Left renal pelvis (tissue), 4 donors: ENCODE measurements at places on chromosomes 12 and 14. TPM values are rescaled to one million over a fixed set of nuclear protein-coding genes. Genes with fewer than 3 reads are reported as not detected.

DNA sequence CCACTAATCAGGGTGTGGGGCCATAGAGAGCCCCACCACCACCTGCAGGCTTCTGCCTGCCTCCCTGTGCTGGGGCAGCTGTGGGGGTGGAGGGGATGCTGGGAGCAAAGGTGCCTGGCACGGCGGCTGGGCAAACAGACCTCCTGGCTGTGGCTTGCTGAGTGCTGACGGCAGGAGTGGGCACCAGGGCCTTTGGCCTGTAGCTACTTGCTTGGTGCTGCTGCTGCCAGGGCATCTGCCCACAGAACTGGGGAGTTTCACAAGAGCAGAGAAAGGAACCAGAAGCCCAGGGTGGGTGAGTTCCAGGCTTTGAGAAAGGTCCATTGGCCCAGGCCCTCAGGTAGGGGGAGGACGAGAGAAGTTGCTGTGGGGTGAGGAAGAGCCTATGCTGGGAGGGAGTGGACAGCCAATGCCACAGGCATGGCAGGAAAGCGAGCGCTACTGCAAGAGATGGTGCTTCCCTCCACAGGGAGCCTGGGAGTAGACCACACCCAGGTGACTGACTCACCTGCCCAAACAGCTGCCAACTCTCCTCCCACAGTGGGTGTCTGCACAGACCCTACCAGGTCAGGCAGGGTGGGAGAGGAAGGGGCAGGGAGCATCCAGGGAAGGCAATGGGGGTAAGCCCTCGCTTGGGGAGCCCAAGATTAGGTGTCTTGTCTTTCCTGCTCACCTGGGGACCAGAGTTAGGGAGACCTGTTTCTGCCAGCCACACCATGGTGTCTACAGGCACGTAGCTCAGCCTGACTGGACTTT is 39.0 kb upstream of the HDAC7 start:
- no peak for DNase-seq

GRCh38 chr12:10750385-10750727 is 27.2 kb upstream of the YBX3 start:
- DNase-seq: no peak

GRCh38 chr12:68450947-68451260 is 118.7 kb upstream of the MDM1 start:
- no peak for DNase-seq

DNA sequence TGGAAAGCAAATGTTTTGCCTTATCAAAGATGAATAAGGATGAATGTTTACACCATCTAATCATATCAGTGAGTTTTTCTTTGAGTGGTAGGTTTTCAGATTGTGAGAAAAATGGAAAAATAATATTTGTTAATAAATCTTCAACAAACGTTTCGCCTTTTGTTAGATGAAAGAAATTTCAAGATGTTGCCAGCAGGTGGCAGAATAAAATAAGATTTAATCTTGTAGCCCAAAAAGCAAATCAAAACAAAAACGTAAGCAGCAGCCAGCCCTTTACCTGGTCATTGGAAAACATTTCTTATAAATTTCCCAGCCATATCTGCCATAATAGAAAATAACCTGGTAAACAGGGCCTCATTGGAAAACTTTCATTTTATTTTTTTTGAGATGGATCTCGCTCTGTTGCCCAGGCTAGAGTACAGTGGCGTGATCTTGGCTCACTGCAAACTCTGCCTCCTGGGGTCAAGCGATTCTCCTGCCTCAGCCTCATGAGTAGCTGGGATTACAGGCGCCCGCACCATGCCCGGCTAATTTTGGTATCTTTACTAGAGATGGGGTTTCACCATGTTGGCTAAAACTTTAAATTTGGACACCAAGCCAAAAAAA is 15.4 kb upstream of the TMEM120B start:
- DNase-seq: no peak

DNA sequence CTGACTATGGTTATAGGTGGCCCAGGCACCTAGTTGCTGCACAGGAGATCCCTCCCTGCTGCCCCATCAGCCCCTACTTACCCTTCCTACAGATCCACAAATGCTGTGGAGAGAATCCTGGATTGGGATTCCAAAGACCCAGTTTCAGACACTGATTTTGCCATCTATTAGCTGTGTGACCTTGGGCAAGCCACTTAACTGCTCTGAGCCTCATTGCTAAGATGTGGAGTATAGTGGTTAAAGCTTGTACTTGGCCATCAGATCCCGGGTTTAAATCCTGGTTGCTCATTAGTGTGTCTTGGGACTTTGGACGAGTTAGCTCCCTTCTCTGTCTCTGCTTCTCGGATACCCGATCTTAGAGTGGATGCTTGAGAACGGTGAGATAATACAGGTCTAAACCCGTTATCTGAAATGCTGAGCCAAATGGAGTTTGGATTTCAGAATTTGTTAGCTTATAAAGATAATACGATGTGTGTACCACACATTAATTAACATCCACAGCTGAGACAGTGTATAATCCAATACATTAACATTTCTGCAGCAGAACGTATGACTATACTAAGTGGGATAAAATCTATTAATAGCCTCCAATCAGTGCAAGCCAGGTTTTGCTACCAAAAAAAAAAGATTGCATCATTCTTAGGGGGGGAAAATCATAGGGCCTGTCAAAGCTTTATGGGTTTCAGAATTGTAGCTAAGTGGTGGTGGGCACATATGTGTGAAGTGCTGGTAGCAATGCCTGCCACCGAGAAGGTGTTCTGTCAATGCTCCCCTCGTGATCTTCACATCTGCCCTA is 16.0 kb downstream of the PROX2 start:
- DNase-seq: no peak

GRCh38 chr12:89245090-89245489 is 107.2 kb downstream of the DUSP6 start:
- no peak for DNase-seq

GRCh38 chr12:118189741-118190191 is 53.8 kb downstream of the PEBP1 start:
- no peak for DNase-seq

- no peak for DNase-seq
Observed at GRCh38 chr12:31887109-31887811, 72.0 kb upstream of the RESF1 start.

GRCh38 chr12:68557011-68557730 is 53.5 kb upstream of the RAP1B start:
- no peak for DNase-seq

DNA sequence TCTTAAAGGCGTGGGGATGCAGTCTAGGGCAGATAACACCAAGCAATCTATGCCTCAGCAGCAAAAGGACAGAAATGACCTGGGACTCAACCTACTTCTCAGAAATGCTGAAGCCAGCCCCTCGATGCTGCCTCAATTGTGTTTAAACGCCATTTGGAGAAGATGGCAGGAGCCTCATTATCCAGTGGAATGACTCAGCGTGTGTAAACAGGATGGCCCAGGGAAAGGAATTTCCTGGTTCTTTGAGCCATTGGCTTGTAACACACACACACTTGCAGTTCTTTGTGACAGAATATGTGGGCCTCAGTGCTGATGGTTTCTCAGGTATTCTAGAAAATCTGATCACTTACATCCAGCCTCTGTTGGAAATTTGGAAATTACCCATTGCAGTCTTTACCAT is 154.3 kb downstream of the NTF3 start:
- DNase-seq: no peak

- no peak for DNase-seq
Observed at GRCh38 chr14:90828642-90829487, 12.6 kb upstream of the TTC7B start.

GRCh38 chr14:34507884-34508283 is 31.6 kb downstream of the EAPP start:
- no peak for DNase-seq

- no peak for DNase-seq
Observed at GRCh38 chr12:72622556-72622955, 350.4 kb downstream of the TRHDE start.

- no peak for DNase-seq
Observed at GRCh38 chr14:99549684-99550083, 54.3 kb downstream of the CCDC85C start.

DNA sequence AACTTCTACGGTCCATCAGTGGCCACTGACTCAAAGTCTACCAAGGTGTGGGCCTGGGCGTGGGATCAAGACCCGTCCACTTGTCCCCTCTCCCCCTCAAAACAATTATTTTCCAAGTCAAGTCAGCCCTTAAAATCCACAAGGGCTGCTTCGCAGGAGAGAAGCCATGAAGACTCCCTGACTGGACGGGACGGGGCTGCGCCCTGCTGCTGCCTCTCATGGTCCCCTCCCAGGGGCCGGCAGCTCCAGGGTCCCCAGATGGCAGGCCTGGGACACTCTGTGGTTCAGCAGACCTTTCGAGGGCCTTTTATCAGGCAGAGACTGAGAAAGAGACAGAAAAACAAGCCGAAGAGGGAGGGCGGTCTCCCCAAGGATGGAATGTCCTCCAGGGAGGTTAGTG is 10.8 kb downstream of the NGB start:
- DNase-seq: no peak

- no peak for DNase-seq
Observed at GRCh38 chr14:102015771-102016170, 51.4 kb downstream of the DYNC1H1 start.

- DNase-seq: no peak
Observed at GRCh38 chr12:105588106-105588505, 257.6 kb downstream of the C12orf75 start.

- no peak for DNase-seq
Observed at GRCh38 chr12:59578254-59578653, 17.6 kb upstream of the SLC16A7 start.

DNA sequence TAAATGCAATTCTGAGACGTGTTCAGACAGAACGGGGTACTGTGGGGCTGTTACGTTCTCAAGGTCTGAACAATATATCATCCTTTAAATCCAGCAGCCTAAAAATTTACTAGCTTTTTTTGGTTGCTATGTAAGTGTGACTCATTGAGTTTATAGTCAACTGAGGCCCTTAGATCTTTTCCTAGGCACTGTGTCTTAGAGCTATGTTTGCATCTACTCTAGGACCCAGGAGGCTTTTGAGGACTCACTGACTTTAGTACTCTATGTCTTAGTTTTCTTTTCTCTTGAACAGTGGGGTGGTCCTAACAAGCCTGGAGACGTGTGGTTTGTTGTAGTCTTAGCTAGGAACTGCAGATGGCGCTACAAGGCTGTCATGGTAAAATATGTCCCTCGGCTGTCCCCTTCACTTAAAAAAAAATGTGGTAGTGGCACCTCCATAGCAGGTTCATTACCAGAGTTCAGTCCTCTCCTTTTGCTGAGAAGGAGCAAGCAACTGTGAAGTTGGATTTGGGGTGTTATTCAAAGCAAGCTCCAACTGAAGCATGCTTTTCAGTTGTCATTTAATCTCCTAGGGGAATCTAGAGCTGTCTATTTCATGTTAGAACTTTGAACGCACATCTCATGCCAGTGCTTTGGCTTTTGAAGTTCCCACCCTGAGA is 8.7 kb upstream of the SPATS2 start:
- DNase-seq: no peak

- no peak for DNase-seq
Observed at GRCh38 chr12:82057770-82058169, 298.6 kb upstream of the PPFIA2 start.

Gene ARHGEF25
- polyA plus RNA-seq: 36.6 TPM

Gene KRT7
- polyA plus RNA-seq: 2.4 TPM

Gene PLXNC1
- 15.6 TPM for polyA plus RNA-seq

Gene RPS29
- 1,303 TPM for polyA plus RNA-seq

Gene GPR135
- 5.6 TPM for polyA plus RNA-seq

Gene P2RX2
- polyA plus RNA-seq: 1.6 TPM

Gene GALNT9
- 10.4 TPM for polyA plus RNA-seq

Gene OVCH1
- polyA plus RNA-seq: 0.79 TPM

Gene HDAC7
- 76.1 TPM for polyA plus RNA-seq

Gene BCAT1
- 51.0 TPM for polyA plus RNA-seq

Gene NPFF
- polyA plus RNA-seq: not detected
